ELR (cell line): ENCODE measurements at places on chromosomes 1 and 21.

- DNase-seq: no peak
These were observed 56.6 kb downstream of the NKAIN1 start for GRCh38 chr1:31183126-31183525.

- DNase-seq: no peak
These were observed 90.8 kb upstream of the USP25 start for GRCh38 chr21:15638856-15639549.

- peak; percentile 67 for DNase-seq
These were observed 15.8 kb upstream of the CAMK1G start for GRCh38 chr1:209567698-209568175.

GRCh38 chr1:228375578-228376261 is 30.9 kb downstream of the TRIM11 start:
- DNase-seq: no peak

DNA sequence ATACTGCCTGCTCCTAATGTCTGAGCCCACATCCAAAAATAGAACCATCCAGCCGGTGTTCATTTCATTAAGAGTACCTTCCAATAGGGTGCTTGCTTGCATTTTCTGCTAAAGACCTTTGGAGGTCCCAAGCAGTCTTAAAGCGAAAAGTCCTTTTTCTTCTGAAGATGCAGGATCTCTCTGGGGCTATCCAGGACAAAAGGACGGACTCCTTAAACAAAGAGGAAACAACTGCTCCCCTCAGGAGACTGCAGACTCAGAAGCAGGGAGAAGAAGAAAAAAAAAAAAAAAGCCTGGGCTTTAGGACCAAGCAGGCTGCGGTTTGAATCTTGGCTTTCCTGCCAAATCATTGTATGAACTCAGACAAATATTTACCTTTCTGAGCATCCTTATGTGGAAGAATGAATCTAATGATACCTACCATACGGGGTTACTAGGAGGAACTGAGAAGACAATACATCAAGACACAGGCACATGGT is 204.0 kb downstream of the PLPP3 start:
- no peak for DNase-seq
